ENCODE measurements at places on chromosomes 2 and 18.

DNA sequence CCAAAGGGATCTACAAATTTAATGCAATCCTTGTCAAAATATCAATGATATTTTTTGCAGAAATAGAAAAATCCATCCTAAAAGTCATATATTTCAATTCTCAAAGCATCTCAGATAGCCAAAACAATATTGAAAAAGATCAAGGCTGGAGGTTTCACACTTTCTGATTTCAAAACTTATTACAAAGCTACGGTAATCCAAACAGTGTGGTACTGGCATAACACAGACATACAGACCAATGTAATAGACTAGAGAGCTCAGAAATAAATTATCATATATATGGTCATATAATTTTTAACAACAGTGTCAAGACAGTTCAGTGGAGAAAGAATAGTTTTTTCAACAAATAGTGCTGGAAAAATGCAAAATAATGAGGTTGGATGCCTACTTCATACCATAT is 40.3 kb upstream of the PROKR1 start:
- no peak for DNase-seq

- DNase-seq, result no peak
These were observed 106.6 kb upstream of the ID2 start for GRCh38 chr2:8575038-8575833.

GRCh38 chr18:32386471-32386870 is 84.2 kb downstream of the GAREM1 start:
- no peak for DNase-seq

- DNase-seq, result no peak
These were observed 129.8 kb downstream of the BCL2L11 start for GRCh38 chr2:111250448-111251030.

- DNase-seq, result no peak
These were observed 37.7 kb downstream of the MROH2A start for GRCh38 chr2:233815861-233816260.

Data from stimulated activated CD4-positive, alpha-beta T cell treated with anti-CD3 and anti-CD28 coated beads, Interleukin-1b, Interleukin-23, amount 100 ng/mL, for 1 hour (primary cell).